ENCODE measurements at places on chromosomes 3 and 15.

DNA sequence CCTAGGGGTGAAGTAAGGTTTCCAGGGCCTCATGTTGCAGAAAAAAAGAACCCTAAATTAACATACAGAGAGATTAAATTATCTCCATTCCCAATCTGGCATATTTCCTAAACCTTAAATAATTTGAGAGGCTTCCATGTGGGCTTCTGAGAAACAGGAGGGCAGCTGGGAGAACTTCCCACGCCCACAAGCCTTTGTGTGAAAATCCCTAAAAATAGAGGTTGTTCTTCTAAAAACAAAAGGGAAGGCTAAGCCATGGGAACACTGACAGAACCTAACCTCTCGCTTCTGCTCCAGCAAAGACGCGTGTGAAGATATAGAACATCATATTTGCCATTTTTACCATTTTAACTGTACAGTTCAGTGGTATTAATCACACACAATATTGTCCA, 812 bp upstream of the SLC12A8 start:
- no peak for DNase-seq

DNA sequence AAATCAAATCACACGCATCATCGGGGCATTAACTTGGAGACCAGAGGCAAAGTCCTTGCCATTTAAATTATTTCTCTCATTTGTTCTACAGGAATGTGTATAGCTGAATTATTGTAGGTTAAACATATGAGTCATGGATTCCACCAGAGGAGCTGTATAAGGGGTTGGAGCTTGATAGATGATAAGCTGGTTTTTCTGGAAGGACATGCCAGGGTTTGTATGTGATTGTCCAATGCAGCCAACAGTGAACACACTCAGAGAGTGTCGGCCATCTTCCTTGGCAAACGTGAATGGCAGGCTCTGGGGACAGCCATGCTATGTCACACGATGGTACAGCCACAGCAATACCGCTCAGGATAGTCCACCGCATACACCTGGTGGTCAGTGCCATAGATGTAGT, 25.1 kb downstream of the SSUH2 start:
- DNase-seq = no peak

DNA sequence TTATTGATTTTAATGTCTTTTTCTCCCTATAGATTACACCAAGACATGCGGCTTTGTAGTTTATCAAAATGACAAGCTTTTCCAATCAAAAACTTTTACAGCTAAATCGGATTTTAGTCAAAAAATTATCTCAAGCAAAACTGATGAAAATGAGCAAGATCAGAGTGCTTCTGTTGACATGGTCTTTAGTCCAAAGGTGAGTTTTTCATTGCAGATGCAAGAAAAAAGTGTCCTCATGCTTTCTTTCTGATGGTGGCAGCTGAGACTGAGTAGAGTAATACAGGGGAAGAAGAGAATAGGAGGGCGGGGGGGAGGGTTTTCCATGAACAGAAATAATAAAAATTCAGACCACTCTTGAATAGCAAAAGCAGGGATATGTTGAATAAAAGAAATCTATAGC, 36.5 kb downstream of the ADGRG7 start:
- no peak for DNase-seq

- no peak for DNase-seq
Observed at GRCh38 chr3:32502946-32503286, 264 bp upstream of the CMTM6 start.

DNA sequence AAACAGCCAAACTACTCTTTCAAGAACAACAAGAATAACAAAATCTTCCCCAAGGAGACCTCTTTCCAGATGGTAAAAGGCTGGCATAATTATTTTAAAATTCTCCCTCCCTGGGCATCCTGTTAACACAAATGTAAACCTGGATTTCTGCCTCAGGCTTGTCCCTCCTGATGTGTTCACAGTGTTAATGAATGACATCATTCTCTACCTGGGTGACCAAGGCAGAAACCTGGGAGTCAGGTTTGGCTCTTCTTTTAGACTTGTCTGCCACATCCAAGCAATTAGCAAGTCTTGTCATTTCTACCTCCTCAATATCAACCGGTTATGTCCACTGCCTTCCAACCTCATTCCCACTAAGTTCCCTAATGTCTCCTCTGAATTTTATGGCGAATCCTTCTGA, 368.7 kb upstream of the TBL1XR1 start:
- no peak for DNase-seq

DNA sequence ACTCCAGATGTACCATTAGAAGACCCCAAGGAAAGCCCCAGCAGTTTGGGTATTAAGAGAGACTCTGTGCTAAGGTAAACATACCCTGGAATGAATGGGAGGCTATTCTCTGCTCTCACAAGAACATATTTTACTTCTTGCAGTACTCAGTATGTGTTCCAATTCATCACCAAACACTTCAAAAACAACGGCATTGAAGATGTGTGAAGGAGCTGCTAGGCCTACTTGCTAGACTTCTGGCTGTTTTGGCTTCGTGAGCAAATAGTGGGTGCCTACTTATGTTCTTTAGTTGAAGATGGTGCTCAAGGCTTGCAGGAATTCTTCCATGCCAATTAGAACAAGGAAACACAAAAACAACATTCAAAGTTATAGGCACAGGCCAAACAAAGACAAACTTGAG, 514.5 kb downstream of the ROBO1 start:
- DNase-seq = no peak

- DNase-seq = peak; percentile 81
Observed at GRCh38 chr3:46998121-46998851, 18.8 kb downstream of the NBEAL2 start.

DNA sequence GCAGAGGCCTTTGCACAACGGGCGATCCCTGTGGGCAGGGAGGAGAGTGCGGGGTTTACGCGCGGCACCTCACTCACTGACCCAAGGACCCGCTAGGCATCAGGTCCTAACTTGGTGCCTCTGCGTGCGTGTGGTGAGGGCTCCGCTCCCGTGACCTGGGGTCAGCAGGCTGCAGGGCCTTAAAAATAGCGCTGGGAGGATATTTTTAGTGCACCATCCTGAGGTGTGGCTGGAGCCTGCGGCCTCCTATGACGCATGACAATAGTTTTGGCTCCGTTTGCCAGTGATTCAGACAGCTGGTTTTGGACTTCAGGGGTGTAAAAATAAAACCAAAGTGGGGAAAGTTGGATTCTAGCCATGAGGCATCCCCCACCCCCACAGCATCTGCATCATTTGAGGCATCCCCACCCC, 139.0 kb downstream of the FAM43A start:
- no peak for DNase-seq

Measured in activated CD4-positive, alpha-beta T cell treated with anti-CD3 and anti-CD28 coated beads, Interleukin-2, amount 50 U/mL, for 48 hours (primary cell).